ENCODE measurements at places on chromosomes 5 and 9.

DNA sequence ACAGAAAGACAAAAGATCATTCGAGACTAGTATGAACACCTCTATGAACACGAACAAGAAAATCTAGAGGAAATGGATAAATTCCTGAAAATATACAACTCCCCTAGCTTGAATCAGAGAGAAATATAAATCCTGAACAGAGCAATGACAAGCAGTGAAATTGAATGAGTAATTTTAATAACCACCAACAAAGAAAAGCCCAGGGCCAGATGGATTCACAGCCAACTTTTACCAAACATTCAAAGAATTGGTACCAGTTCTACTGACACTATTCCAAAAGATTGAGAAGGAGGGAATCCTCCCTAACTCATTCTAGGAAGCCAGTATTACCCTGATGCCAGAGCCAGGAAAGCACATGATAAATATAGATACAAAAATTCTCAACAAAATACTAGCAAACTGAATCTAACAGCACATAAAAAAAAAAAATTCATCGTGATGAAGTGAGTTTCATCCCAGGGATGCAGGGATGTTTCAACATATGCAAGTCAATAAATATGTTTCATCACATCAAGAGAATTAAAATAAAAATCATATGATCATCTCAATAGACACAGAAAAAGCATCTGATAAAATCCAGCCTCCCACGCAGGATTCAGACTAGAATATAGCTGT is 25.2 kb upstream of the PTGER4 start:
- H3K36me3 ChIP-seq: no peaks in the 10 kb centered on the region
- H3K4me3 ChIP-seq: no peak overlapping the region
- DNase-seq: no peak
- no peaks in the 10 kb centered on the region for H3K27me3 ChIP-seq
- no peak overlapping the region for H3K27ac ChIP-seq
- H3K4me1 ChIP-seq: peaks cover 24% of the 10 kb centered on the region

GRCh38 chr9:27470291-27470856 is 53.7 kb upstream of the IFNK start:
- H3K27me3 ChIP-seq: no peaks in the 10 kb centered on the region
- peaks cover 10% of the 10 kb centered on the region for H3K4me1 ChIP-seq
- H3K27ac ChIP-seq: no peak overlapping the region
- no peak overlapping the region for H3K4me3 ChIP-seq

DNA sequence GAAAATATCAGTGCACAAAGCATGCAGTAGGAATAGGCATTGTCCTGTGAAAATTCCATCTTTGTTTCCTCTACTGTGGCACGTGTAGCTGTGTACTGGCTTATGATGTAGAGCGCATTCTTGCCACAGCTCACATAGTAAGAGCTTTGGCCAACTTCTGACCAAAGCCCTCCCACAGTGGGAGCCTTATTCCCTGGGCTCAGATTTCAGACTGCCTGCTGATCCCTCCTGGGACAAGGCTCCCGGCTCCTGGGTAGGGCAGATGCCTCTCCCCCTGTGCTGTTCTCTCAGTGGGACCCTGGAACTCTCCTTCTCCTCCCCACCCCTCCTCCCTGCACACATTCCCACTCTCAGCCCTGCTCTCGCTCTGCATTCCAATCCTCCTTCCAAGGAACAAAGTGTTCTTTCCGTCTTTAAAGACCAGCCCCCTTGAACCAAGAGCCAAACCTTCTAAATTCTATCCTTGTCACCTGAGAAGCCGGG is 17.5 kb downstream of the LCP2 start:
- no peak overlapping the region for H3K4me3 ChIP-seq
- no peak for DNase-seq

GRCh38 chr9:114288193-114289091 is 34.5 kb upstream of the ORM1 start:
- H3K4me1 ChIP-seq: no peaks in the 10 kb centered on the region
- no peak overlapping the region for H3K4me3 ChIP-seq
- no peaks in the 10 kb centered on the region for H3K27me3 ChIP-seq
- no peaks in the 10 kb centered on the region for H3K36me3 ChIP-seq
- no peak for DNase-seq

DNA sequence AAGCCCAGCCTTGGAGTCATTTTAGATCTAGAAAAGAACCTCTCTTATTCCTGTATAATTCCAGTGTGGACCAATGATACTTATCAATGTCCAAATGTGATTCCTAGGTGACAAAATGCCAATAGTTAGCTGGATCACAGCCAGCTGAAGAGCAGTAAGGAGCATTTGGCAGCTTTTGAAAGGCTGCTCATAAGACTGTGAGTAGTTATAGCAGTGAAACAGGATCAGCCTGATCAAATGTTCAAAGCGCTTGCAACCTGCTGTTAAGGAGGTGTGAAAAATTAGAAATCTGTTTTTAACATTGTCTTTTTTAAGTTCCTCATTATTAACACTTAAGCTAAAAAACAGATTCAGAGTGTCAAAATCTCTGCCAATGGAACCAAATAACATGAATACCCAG is 85.1 kb downstream of the SSBP2 start:
- no peak overlapping the region for H3K27ac ChIP-seq
- no peaks in the 10 kb centered on the region for H3K27me3 ChIP-seq
- no peak overlapping the region for H3K4me3 ChIP-seq
- no peaks in the 10 kb centered on the region for H3K4me1 ChIP-seq

- no peaks in the 10 kb centered on the region for H3K36me3 ChIP-seq
- H3K27me3 ChIP-seq: no peaks in the 10 kb centered on the region
- no peak overlapping the region for H3K4me3 ChIP-seq
- no peaks in the 10 kb centered on the region for H3K4me1 ChIP-seq
- DNase-seq: no peak
- H3K27ac ChIP-seq: no peak overlapping the region
Measured at GRCh38 chr5:30752015-30752414, 441.5 kb upstream of the CDH6 start.

GRCh38 chr9:80561526-80561925 is 989.8 kb downstream of the TLE4 start:
- no peak overlapping the region for H3K4me3 ChIP-seq
- no peaks in the 10 kb centered on the region for H3K36me3 ChIP-seq
- H3K4me1 ChIP-seq: no peaks in the 10 kb centered on the region
- no peaks in the 10 kb centered on the region for H3K27me3 ChIP-seq

DNA sequence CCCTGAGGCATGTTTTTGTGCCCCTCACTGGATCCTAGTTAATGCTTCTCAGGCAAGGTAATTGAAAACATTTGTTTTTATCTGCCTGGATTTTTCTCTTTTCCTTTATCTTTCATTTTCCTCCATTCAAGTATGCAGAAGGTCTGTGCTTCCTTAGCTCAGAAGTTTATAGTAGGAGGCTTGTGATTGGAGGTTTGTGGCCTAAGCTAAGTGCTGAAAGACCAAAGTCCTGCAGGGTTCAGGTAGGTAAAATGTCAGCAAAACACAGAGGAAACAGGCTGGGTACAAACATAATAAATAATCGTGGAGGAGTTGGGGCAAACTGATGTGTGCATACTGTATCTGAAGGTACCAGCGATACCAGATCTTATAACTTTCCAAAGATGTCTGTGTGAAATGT is 230.9 kb upstream of the KLF4 start:
- H3K36me3 ChIP-seq: no peaks in the 10 kb centered on the region
- H3K27me3 ChIP-seq: no peaks in the 10 kb centered on the region
- H3K4me1 ChIP-seq: peaks cover 8% of the 10 kb centered on the region
- DNase-seq: no peak
- H3K27ac ChIP-seq: no peak overlapping the region

DNA sequence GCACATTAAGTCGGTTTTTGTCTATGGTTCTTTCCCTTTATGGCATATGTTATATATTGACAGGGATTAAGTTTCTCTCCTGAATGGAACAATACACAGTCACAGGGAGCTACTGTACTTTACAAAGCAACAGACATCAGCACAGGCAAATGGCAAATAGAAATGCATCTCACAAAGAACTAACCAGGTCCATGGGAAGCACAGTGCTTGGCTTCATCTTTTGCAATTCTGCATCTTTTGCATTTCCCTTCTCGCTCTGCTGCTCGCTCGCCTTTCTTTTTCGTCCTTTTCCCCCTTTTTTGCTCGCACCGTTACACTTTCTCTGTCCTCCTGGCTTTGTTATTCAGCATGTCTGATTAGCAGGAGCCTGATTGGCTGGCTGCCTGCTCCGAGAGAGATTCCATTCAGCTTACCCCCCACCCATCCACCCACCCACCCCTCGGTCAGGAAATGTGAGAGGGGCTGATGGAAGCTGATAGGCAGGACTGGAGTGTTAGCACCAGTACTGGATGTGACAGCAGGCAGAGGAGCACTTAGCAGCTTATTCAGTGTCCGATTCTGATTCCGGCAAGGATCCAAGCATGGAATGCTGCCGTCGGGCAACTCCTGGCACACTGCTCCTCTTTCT is at the start of gene ADAMTSL1:
Gene ADAMTSL1 (plus strand): TSS at position 502 of the 628 bp plus-strand sequence. CDS start 80 bp downstream, at position 582.
- no peaks in the 10 kb centered on the region for H3K4me1 ChIP-seq
- H3K4me3 ChIP-seq: no peak within 1 kb of the TSS
- no peak within 1 kb of the TSS for H3K27ac ChIP-seq
- no peaks in the 10 kb centered on the region for H3K27me3 ChIP-seq

DNA sequence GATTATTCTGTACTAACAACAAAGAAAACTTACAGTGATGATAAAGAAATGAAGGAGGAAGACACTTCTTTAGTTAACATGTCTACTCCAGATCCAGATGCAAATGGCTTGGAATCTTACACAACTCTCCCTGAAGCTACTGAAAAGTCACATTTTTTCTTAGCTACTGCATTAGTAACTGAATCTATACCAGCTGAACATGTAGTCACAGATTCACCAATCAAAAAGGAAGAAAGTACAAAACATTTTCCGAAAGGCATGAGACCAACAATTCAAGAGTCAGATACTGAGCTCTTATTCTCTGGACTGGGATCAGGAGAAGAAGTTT is 67.9 kb downstream of the VCAN start:
- no peak overlapping the region for H3K27ac ChIP-seq
- no peak for DNase-seq

- no peaks in the 10 kb centered on the region for H3K36me3 ChIP-seq
- H3K4me1 ChIP-seq: no peaks in the 10 kb centered on the region
- peaks cover 4% of the 10 kb centered on the region for H3K27me3 ChIP-seq
Measured at GRCh38 chr5:133487093-133487492, 125.2 kb downstream of the FSTL4 start.

DNA sequence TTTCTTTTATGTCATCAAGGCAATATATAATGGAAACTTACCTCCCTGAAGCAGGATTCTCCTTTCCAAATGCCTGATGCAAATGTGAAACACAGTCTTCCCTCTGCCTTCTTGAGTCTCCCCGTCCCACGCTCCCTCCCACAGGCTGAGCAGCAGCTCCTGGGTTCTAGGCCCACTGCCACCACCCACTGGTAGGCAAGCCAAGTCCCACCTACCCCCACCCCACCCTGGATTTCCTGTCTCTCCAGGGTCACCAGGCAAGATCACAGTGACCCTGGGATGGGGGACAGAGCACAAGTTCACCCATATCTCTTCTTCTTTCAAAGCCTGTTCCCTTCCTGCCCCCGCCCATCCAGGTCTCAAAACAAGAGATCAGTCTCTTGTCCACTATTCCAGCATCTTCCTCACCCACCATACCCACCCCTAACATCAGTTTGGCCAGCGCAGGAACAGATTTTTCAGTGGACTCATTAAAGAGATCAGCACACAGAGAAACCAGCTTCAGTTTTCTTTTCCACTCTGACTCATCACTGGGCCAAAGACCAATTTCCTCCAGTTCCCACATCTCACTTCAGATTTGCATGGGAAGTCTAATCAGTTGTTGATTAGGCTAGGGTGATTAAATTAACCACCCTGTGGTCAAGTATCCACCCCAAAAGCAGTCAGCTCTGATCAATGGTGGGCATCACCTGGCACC is 151.5 kb downstream of the ACTL7B start:
- H3K27me3 ChIP-seq: no peaks in the 10 kb centered on the region
- no peak overlapping the region for H3K27ac ChIP-seq
- no peaks in the 10 kb centered on the region for H3K36me3 ChIP-seq
- no peak overlapping the region for H3K4me3 ChIP-seq
- no peak for DNase-seq
- H3K4me1 ChIP-seq: no peaks in the 10 kb centered on the region

- peak within 1 kb of the TSS; percentile 93 for H3K4me3 ChIP-seq
- H3K4me1 ChIP-seq: peaks cover 34% of the 10 kb centered on the region
- peak within 1 kb of the TSS; percentile 92 for H3K27ac ChIP-seq
- no peaks in the 10 kb centered on the region for H3K27me3 ChIP-seq
Measured at GRCh38 chr9:35489313-35490154, at the start of gene RUSC2. RUSC2 (plus strand) TSS chr9:35490111; CDS start chr9:35546522, 56,411 bp downstream.

GRCh38 chr9:70949239-70949638 is 172.2 kb downstream of the TRPM3 start:
- no peak for DNase-seq
- H3K36me3 ChIP-seq: no peaks in the 10 kb centered on the region
- H3K4me3 ChIP-seq: no peak overlapping the region
- no peaks in the 10 kb centered on the region for H3K4me1 ChIP-seq

DNA sequence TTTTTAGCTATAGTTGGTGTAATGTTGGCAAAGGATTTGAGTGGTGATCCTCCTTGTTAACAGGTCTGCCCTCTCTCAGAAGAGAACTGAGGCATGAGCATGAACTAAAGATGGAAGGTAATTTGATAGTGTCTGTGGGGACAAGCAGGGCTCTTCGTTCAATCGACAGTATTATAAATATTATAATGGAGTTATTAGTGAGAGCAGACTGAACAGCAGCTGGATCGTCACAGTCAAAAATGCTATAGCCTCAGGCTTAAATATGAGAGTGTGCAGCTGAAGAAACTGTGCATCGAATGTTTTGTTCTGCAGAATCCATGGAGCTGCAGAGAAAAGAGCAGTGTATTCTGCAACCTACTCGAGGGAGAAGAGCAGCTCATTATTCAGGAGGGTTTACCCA is 757.3 kb downstream of the DNAH5 start:
- H3K36me3 ChIP-seq: no peaks in the 10 kb centered on the region
- H3K4me1 ChIP-seq: no peaks in the 10 kb centered on the region

- DNase-seq: no peak
- H3K4me3 ChIP-seq: no peak overlapping the region
- H3K36me3 ChIP-seq: no peaks in the 10 kb centered on the region
- no peak overlapping the region for H3K27ac ChIP-seq
- no peaks in the 10 kb centered on the region for H3K4me1 ChIP-seq
Measured at GRCh38 chr9:109224751-109225150, 57.7 kb upstream of the FRRS1L start.

DNA sequence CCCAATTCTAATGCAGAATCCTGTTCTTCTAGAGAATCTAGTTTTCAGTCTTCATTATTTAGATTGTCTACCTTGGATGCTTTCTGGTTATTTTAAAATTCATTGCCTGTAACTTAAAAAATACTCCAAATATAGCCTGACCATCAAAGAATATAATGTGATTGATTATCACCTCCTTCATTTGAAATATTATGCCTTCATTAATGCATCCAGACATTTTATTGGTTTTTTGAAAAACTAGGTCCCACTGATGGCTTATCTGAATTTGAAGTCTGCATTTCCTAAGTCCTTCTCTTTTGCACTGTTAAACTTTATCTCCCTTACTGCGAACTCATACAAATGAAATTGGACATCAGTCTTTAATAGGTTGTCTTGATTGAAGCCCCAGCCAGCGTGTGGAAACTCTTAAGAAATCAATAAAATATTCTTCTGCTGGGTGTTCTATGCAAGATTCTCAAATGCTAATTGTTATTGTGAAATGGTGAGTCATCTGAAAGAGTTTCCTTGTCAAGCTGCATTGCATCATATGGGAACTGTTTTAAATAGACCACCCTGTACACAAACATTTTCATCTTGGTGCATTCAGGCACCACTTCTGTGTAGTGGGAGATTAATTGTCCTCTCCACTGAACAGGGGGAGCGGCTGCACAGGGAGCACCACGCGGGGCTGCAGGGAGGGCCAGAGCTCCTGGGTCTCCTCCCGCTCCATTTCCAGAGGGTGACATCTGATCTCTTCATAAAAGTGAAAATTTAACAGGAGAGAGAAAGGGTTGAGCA is 92.3 kb upstream of the FANCC start:
- H3K27me3 ChIP-seq: no peaks in the 10 kb centered on the region
- no peak overlapping the region for H3K27ac ChIP-seq
- H3K36me3 ChIP-seq: no peaks in the 10 kb centered on the region
- H3K4me3 ChIP-seq: no peak overlapping the region
- peak; percentile 67 for DNase-seq
- peaks cover 32% of the 10 kb centered on the region for H3K4me1 ChIP-seq

Measured in CD14-positive monocyte (primary cell).